ENCODE measurements at places on chromosomes 13 and 19. TPM values are rescaled to one million over a fixed set of nuclear protein-coding genes. Genes with fewer than 3 reads are reported as not detected.

The CLC gene
- not detected for total RNA-seq

The PROZ gene
- not detected for total RNA-seq

The ANGPTL4 gene
- 39.9 TPM for total RNA-seq

The ZNF541 gene
- 0.13 TPM for total RNA-seq

The SBSN gene
- total RNA-seq, result not detected

The MOB3A gene
- total RNA-seq, result 43.6 TPM

The SIAH3 gene
- 0.09 TPM for total RNA-seq

The PRODH2 gene
- not detected for total RNA-seq

The ONECUT3 gene
- total RNA-seq, result not detected

The CD37 gene
- 40.1 TPM for total RNA-seq

The PGLYRP1 gene
- 1.4 TPM for total RNA-seq

The SERPINE3 gene
- not detected for total RNA-seq

The ASPDH gene
- total RNA-seq, result not detected

The MBD3L3 gene
- total RNA-seq, result not detected

The MCEMP1 gene
- 4.3 TPM for total RNA-seq

The PSG6 gene
- total RNA-seq, result not detected

The OR7C1 gene
- total RNA-seq, result not detected

The CACNA1A gene
- total RNA-seq, result 3.6 TPM

The MAN2B1 gene
- 111 TPM for total RNA-seq

The FCGBP gene
- 71.2 TPM for total RNA-seq

The CALR gene
- total RNA-seq, result 778 TPM

The UHRF1 gene
- total RNA-seq, result 3.4 TPM

The SLC25A23 gene
- 52.8 TPM for total RNA-seq

The APOC1 gene
- total RNA-seq, result 22.2 TPM

The GIPR gene
- total RNA-seq, result 2.4 TPM

The ATCAY gene
- not detected for total RNA-seq

The JAK3 gene
- 33.3 TPM for total RNA-seq

The COG3 gene
- total RNA-seq, result 34.3 TPM

The ZFP36 gene
- total RNA-seq, result 955 TPM

The PGLYRP2 gene
- not detected for total RNA-seq

The MYO16 gene
- total RNA-seq, result 0.48 TPM

The PBX4 gene
- 0.65 TPM for total RNA-seq

The CASP14 gene
- total RNA-seq, result not detected

The ADGRE1 gene
- 1.6 TPM for total RNA-seq

The FPR1 gene
- 19.0 TPM for total RNA-seq

The ATP4A gene
- total RNA-seq, result not detected

The WDR88 gene
- total RNA-seq, result not detected

The SELENOV gene
- total RNA-seq, result not detected

The TSKS gene
- 2.6 TPM for total RNA-seq

The TMEM190 gene
- total RNA-seq, result not detected

The KIR3DL2 gene
- total RNA-seq, result not detected

The GTPBP3 gene
- 16.7 TPM for total RNA-seq

The CEACAM7 gene
- not detected for total RNA-seq

The PSG1 gene
- total RNA-seq, result not detected

Data from aorta (tissue), 5 donors.